ENCODE measurements at places on chromosomes 16 and 17. TPM values are rescaled to one million over a fixed set of nuclear protein-coding genes. Genes with fewer than 3 reads are reported as not detected.

STARD3 gene
- total RNA-seq: 51.1 TPM

PIGL gene
- 17.0 TPM for total RNA-seq

TEKT1 gene
- total RNA-seq: 0.07 TPM

ABCC11 gene
- 0.06 TPM for total RNA-seq

ZPBP2 gene
- not detected for total RNA-seq

TBC1D3G gene
- total RNA-seq: not detected

TBC1D28 gene
- total RNA-seq: not detected

AOC2 gene
- total RNA-seq: 1.7 TPM

CDC42EP4 gene
- total RNA-seq: 60.1 TPM

C16orf74 gene
- 17.7 TPM for total RNA-seq

TSPAN10 gene
- 5.4 TPM for total RNA-seq

HCRT gene
- not detected for total RNA-seq

ACSF3 gene
- 19.1 TPM for total RNA-seq

SLC13A2 gene
- 0.10 TPM for total RNA-seq

C16orf46 gene
- total RNA-seq: 0.37 TPM
